ENCODE measurements at places on chromosomes 2 and 18.

GRCh38 chr2:240451108-240451611 is 15.7 kb downstream of the GPC1 start:
- DNase-seq = no peak

GRCh38 chr18:79395308-79395640 is 456 bp upstream of the NFATC1 start:
- no peak for DNase-seq

DNA sequence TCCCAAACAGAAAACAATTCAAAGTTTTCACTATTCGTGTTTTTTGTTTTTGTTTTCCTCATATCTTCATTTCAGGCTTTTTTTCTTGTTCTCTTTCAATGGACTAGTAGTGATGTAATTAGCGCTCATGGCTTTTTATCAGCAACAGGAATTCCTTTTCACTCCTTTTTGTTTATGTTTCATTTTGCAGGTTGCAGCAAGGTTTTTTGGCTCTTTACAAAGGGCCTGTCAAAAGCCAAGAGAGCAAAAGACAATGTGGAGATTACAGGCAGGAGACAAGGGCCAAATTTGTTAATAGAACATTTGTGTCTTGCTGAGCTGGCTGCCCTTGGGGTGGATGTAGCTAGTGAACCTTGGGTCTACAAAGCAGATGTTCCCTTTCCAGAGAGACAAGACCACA is 467.4 kb upstream of the CDH20 start:
- DNase-seq = no peak

GRCh38 chr18:23716516-23716915 is 27.3 kb downstream of the LAMA3 start:
- DNase-seq = no peak

DNA sequence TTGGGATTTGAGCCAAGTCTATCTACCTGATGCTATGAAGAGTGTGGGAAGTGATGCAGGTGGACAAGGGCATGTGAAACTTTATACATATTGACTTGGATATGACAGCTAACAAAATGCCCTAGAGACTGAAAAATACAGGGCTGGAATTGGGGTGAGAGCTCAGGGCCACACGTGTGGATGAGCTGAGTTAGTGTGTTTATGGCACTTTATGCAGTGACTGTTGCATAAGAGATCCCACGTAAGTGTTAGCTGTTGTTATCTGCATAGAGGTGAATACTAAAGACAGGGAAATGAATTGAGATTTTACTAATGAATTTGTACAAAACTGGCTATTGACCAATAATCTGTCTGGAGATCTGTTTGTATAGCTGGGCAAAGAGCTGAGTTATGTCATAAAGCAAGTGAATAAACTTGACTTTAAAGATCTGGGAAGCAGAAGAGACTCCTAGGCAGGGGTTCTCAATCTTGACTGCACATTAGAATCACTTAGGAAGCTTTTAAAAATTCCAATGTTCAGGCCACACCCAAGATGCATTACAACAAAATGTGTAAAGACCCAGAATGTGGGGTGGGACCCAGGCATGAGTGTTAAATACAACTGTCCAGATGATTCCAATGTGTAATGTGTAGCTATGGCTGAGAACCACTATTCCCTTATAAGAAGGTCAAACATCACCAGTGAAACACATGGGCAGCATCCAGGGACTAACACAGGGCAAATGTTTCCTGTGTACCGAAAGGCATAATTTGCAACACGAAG is 74.2 kb upstream of the STK17B start:
- no peak for DNase-seq

DNA sequence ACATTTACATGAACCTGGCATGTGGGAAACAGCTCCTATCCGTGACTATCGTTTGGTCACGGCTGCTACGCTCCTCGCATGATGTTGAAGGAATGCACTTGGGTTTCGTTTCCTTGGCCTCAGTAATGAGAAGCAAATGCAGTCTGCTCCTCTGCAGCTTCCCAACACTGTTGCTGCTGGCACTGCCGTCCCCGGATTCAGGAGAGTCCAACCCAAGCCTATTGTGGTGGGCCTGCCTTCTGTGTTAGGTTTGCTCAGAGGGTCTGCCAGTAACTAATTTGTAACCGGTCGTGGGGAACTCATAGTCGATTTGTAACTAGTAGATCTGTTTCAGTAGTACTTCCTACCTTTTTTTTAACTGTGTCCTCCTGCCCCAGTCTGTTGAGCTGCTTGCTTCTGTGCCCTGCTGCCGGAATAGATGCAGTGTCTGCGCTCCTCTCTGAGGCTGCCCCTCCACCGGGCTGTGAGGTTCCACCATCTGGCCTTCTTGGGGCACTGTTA is 58.4 kb downstream of the WDSUB1 start:
- no peak for DNase-seq

- DNase-seq = peak; percentile 91
These were observed 125.3 kb upstream of the ZEB2 start for GRCh38 chr2:144645083-144645778.

DNA sequence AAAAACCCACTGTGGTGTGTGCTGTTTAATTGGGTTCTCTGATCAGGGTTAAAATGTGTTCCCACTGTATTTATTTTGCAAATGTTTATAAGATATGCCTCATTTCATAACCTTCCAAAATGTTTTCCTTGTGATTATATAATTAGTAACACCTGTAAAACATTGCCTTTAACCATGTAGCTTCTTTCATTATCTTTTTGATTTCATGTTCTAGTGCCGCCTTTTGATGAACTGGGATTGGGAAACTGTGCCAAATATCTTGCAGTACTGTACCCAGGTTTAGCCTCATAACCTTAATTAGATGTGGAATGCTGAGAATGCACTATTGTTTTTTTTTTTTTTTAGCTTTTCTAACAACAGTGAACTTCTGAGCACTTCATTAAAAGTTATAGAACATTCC is 96.9 kb downstream of the TANC1 start:
- no peak for DNase-seq

DNA sequence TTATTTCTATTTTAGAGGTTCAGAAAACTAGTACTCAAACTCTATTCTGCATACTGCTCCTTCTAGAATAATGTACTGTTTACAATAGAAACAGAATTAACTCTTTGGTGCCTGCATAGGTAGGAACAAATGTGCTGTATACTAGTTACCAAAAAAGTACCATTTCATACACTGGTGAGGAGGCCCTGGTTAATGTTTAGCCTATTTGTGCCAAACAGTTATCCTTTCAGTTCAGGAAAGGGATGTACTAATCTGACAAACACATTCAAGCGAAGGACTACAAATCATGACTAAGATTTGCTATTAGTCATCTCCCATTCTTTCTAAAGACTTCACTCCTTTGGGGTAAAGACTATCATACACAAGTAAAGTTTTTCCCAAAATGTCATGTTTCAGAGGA is 47.4 kb downstream of the EXOC6B start:
- DNase-seq = no peak

- DNase-seq = peak; percentile 23
These were observed 70.4 kb downstream of the CWC22 start for GRCh38 chr2:179936654-179937053.

GRCh38 chr2:196390243-196391148 is 219.1 kb upstream of the STK17B start:
- no peak for DNase-seq

- DNase-seq = no peak
These were observed 386.5 kb upstream of the SLC39A10 start for GRCh38 chr2:195270466-195271039.

GRCh38 chr2:137262594-137262993 is 497.2 kb downstream of the THSD7B start:
- DNase-seq = no peak

GRCh38 chr2:73944714-73945113 is 18.0 kb downstream of the DGUOK start:
- no peak for DNase-seq

- no peak for DNase-seq
These were observed 94.4 kb upstream of the XPO1 start for GRCh38 chr2:61632276-61633169.

Data from AML-193 (cell line).